ENCODE measurements at places on chromosomes 12 and 14.
A peak's percentile ranks its signal among the peaks of the same experiment; 100 is the strongest.

DNA sequence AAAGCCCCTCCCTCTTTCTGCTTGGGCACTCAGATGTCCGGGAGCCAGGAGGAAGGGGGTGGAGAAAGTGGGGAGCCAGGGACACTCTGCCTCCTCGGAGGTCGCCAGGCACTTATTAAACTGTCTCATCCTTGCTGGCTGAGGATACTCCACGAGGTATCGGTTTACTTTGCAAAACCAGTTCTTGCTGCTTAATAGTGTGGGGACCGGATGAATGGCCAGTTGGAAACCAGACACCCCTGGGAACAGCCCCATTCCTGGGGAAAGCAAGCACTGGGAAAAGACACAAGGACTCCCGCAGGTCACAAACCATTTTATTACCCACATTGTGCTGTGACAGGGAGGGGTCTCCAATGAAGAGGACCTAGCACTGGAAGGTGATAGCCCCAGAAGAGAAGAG lies 34.2 kb downstream of the CCDC88C start:
- DNase-seq: no peak

DNA sequence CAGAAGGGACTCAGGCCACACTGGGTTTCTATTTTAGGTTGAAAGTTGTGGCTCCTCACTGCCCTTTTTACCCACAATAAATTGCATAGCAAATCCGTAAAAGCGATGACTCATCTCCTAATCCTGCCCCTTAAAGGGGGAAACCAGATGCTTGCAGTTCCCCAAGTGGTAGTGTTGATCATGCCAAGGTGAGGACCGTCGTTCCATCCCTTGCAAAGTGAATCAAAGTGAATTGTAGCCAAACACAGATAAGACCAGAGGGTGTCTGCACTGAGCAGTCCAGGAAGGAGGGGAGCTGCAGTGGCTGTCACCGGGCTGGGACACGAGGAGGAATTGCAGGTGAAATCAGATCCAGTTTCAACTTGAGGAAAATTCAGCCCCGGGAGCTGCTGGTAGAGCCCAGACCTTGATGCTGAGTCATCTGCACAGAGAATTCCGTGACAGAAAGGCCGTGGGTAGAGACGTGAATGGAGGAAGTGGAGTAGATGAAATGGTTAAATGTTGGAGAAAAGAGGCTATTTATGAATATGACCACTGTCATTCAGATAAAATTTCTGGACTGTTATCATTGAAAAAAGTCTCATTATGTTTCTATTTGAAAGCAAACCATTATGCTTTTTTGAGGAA lies 44.2 kb upstream of the MMP17 start:
- DNase-seq: no peak

DNA sequence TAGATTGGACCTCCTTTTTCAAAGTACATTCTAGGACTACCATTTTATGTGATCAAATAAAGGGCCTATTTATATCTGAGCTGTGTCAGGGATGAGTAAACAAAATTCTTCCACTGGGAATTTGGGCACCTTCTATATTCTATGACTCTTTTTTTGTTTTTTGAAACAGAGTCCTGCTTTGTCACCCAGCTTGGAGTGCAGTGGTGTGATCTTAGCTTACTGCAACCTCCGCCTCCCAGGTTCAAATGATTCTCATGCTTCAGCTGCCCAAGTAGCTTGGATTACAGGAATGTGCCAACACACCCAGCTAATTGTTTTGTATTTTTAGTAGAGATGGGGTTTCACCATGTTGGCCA lies 64.8 kb downstream of the DRAM1 start:
- no peak for DNase-seq

- DNase-seq: no peak
Measured at GRCh38 chr12:3980504-3981272, 107.5 kb upstream of the PARP11 start.

DNA sequence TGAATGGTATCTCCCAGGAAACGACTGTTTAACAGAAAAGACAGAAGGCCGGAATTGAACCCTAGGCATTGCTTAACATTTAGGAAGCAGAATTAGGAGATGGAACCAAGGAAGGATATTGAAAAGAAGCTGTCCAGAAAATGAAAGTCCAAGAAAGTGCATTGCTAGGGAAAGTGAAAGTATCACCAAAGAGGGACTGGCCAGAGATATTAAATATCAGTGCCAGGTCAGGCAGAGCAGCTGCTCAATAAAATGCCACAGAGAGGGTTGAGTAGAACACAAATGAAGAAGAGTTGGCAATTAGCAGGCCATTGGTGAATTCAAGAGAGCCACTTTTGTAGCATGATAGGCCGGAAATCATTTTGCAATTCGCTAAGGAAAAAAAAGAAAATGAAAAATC lies 101.6 kb downstream of the CFAP54 start:
- no peak for DNase-seq

DNA sequence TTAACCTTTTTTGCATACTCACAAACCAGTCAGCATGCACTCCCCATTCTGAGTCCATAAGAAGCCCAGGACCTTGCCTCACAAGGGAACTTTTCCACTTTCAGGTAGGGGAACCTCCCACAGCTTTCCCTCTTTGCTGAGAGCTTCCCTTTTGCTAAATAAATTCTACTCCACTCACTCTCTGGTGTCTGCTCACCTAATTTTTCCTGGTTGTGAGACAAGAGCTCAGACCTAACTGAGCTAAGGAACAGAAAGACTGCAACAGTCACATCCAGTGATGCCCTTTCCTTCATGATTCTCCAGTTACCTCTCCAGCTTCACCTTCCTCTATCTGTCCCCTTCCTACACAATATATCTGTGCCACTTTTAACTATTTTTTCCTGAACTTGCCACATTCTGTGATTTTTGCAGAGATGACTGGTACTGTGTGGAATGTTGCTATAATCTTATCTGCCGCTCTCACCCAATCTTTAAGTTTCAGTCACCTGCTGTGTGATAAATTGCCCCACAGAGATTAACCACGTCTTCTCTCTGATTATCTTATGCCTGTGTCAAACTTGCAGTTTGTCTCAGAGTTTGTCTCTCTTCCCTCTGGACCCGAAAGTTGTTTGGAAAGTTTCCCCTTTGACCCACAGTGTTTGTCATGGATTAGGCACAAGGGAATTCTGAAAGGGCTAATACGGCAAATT lies 737.1 kb upstream of the FLRT2 start:
- DNase-seq: no peak

DNA sequence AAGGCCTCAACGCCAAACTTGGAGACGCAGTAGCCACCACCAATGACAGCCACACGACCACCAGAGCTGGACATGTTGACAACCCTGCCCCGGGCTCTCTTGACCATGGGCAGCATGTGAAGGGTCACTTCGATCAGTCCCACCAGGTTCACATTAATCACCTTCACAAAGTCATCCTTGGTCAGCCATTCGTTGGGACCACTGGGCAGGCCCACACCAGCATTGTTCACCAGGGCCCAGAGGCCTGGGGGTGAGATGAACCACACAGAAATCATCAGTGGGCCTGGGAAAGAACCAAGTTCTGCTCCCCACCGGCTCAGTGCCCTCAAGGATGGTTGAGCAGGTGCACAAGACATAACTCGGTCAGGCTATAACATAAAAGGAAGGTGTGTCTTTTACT lies 4.0 kb downstream of the SDR9C7 start:
- DNase-seq: no peak

GRCh38 chr12:95857799-95858198 lies 953 bp upstream of the SNRPF start:
- no peak for DNase-seq

- DNase-seq: no peak
Measured at GRCh38 chr12:95608252-95609033, 57.2 kb upstream of the USP44 start.

GRCh38 chr14:79997509-79998208 lies 213.6 kb downstream of the DIO2 start:
- no peak for DNase-seq

DNA sequence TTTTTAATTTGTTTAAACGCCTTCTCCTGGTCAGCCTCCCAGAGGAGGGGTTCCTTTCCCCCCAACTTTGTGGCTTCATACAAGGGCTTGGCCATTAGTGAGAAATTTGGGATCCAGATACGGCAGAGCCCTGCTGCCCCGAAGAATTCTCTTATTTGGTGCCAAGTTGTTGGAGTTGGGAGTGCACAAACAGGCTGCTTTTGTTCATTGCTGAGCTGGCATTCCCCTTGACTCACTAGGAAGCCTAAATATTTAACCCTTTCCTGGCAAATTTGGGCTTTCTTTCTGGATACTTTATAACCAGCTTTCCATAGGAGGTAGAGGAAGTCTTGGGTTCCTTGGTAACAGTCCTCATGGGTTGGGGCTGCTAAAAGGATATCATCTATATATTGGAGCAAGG lies 10.3 kb upstream of the ADAM21 start:
- DNase-seq: no peak

DNA sequence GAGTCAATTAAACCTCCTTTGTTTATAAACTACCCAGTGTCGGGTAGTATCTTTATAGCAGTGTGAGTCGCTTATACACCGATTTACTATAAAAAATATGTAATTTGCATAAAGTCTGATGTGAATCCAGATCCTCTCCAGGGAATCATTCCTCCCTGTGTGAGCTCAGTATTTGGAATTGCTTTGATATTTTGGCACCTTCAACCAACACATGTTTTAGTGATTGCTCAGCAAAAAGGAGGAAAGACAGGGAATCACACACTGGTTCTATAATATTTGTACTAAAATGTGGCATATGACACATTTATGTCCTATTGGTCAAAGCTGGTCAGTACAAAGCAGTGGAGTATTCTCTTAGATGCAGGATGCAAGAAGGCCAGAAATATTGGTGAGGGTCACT lies 703.9 kb upstream of the ATXN7L3B start:
- no peak for DNase-seq

DNA sequence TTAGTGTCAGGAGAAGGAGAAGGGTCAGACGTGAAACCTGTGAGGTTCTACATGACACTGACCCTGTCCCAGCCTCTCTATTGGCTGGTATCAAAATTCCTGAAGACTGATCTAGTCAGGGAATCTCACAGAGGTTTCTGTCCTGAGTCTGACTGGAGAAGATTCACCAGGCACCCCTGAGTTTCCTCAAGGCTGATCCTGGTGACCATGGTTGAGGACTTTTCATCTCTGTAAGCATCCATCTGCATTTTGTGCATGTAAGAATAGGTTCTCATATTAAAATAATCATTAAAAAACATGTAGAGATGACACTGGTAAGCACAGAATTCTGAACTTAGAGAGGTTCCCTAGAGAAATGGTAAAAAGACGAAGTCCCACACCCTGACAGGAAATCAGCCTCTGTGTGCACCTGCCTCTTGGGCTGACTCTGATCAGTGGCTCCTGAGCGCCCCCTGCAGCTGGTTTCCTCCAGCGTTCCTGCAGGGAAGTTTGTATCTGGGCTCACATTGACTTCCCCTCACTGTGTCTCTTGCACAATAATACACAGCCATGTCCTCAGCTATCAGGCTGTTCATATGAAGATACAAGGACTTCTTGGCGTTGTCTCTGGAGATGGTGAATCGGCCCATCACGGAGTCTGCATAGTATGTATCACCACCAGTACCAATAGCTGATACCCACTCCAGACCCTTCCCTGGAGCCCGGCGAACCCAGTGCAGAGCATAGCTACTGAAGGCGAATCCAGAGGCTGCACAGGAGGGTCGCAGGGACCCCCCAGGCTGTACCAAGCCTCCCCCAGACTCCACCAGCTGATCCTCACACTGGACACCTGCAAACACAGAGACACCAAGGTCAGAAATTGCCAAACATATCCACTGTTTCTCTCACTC lies 991.9 kb downstream of the TMEM121 start:
- no peak for DNase-seq

- no peak for DNase-seq
Measured at GRCh38 chr14:30330445-30330844, 228.5 kb upstream of the G2E3 start.

DNA sequence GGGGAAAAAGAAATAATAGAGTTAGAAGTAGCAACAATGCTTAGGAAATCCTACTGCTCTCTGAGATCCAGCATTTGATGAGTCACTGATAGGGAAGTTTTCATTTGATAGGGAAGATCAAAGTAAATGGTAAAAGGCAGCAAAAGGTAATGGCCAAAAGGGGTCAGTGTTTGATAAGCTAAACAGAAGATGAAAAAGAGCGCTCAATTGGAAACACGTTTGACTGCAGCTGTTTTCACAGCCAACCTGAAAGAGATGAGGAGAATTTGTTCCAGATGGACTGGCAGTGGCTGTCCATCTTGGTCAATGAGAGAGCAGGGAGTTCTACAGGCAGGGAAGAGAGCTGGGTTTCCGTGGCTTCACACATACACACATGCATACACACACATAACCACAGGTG lies 264.2 kb downstream of the TMEM132C start:
- DNase-seq: no peak

DNA sequence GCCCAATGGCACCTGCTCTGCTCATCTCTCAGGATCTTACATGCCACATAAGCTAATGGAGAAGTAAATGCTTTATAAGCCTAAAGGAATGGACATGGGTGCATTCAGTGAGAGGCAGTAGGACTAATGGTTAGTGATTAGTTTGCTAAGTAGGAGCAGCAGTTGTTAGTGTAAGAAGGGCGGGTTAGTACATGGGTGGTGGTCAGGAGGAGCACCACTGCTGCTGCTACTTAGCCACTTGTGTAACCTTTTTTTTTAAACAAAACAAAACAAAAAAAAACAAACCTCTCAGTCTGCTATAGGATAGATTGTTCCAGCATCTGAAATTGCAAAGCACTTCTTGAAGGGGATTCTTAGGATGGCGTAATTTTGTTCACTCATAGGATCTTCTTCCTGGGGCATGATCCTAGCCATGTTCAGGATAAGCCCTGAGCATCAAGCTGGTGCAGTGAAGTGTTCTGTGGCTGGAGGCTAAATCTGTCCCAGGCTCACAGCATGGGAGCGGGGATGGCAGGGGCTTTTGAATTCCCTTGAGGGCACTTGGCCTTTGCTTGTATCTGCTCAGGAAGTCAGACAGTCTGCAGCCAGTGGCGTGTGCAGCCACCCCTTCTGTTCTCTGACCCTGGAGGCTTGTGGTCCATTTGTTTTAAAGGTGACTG lies 63.6 kb downstream of the CHST11 start:
- DNase-seq: peak; percentile 48

DNA sequence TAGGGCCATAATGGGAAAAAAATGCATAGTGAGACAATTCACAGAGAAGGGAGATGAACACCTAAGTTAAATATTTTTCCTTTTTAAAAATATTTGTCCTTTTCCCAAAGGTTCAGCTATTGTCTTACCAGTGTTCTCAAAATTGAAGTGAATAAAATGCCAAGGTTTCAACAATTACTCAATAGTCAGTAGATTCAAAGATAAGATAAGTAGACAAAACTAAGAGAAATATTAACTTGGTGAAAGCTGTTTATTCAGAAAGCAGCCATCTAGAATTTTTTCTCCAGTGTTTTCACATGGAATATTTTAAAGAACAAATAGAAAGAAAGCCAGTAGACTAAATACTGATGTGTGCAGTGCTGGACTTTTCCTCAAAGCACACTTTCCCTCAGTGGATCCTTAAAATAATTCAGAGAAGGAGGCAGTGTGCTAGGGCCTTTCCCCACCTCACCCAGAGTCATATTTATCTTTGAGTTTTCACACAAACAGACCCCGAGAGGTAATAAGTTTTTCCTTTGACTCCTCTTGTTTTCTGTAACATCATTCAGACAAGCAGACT lies 144.5 kb upstream of the PLEKHG7 start:
- no peak for DNase-seq

GRCh38 chr14:76695263-76695920 lies 65.9 kb upstream of the VASH1 start:
- no peak for DNase-seq

GRCh38 chr14:94473666-94474410 lies 2.2 kb downstream of the SERPINA9 start:
- no peak for DNase-seq

All from D721Med (cell line).